ENCODE measurements at places on chromosomes 5 and 9.

DNA sequence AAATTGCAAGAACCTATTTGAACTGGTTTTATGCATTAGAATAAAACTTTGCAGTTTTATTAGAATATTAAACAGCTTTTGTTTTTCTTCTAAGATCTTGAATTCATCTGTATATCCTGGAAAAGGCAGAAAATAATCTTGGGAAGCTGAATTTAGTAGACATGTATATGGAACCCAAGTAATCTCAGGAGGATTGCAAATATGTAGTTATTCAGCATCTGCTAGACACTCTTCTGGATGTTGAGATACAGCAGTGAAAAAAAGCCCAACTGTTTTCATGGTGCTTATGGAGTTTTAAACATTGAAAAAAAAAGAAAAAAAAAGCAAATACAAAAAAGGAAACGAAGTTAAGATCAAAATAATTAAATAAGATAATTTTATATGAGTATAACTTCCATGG is 922.2 kb upstream of the SEMA6A start:
- no peak for DNase-seq

- no peak for DNase-seq
Observed at GRCh38 chr9:129785866-129786265, 17.1 kb upstream of the TOR1B start.

DNA sequence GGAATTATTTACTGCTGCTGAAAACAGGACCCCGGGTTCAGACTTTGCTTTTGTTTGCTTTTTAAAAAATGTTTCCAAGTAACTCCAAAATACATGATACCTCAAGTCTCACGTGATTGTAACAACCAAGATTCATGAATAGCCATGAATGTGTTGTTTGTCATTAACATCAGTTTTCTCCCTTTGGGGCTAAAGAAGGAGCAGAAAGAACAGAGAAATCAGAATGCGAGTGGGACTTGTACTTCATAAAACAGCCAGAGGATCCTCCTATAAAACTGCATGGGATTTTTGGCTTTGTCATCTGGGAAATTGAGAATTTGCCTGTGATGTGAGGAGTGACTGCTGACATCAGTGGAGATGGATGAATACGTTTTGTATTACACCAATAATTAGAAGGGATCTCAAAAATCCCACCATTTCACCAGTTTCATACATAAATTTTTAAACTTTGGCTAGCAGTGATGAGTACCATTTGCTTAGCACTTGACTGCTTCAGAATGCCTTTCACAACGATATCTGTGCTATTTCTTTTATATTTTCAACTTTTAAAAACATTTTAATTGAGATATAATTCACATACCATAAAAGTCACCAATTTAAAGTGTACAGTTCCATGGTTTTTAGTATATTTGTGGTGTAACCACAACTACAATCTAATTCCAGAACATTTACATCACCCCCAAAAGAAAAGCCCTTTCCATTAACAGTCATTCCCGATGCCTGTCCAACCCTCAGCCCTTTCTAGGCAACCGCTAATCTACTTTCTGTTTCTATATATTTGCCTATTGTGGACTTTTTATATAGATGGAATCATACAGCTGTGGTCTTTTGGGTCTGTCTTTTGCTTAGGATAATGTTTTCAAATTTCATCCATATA is 126.9 kb upstream of the ANKRD55 start:
- no peak for DNase-seq

DNA sequence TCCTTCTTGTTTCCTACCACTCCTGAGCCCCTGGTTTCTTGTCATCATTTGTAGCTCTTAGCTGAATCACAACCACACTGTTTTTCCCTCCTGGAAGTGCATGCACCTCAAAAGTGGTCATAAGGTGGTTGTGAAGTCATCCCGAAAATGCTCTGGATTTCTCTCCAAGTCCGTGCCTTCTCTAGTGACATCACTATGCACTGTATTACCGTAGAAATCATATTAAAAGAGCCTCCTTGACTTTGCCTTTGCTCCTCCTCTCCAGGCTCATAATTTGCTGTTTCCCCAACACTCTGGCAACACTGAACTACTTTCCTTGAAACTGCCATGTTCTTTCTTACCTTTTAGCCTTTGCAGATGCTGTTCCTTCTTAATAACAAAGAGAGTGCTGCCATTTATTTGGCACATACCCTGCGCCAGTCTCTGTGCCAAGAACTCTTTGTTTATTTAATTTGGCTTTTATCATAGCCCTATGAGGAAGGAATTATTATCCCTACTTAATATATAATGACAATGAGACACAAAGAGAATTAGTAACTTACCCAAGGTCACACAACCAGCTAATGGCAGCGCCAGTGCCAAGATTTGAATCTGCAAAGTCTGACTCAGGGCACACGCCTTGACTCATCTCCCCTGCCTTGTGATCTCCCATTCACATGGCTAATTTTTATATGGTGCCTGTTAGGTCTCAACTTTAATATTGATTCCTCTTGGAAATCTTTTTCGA is 115.4 kb downstream of the KIF4B start:
- DNase-seq, result no peak

DNA sequence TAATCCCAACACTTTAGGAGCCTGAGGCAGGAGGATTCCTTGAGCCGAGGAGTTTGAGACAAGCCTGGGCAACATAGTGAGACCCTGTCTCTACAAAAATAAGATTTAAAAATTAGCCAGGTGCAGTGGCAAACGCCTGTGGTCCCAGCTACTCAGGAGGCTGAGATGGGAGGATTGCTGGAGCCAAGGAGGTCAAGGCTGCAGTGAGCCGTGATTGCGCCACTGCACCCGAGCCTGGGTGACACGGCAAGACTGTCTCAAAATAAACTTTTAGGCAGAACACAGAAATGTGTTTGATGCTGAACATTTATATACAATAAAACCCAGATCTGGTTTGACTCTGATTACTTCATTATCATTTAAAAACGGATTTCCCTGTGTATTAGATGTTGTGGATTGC is 4.9 kb downstream of the ENTR1 start:
- DNase-seq, result no peak

- DNase-seq, result no peak
Observed at GRCh38 chr9:77149879-77150278, 27.5 kb upstream of the VPS13A start.

DNA sequence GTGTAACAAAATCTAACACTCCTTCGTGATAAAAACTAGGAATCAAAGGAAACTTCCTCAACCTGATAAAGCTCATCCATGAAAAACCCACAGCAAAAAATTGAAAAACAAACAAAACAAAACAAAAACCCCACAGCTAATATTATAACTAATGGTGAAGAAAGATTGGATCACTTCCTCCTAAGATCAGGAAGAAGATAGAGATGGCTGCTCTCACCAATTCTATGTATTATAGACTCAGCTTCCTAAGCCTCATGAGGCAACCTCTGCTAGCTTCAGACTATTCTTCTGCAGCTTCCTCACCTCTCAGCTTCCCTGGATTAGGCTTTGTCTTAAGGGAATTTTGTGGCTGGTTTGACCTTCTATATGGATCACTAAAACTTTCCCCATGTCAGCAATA is 40.1 kb downstream of the PHAX start:
- no peak for DNase-seq

- DNase-seq, result no peak
Observed at GRCh38 chr5:1156754-1157460, 44.5 kb upstream of the SLC6A19 start.

GRCh38 chr5:54902791-54903473 is 82.5 kb downstream of the ESM1 start:
- DNase-seq, result no peak

- no peak for DNase-seq
Observed at GRCh38 chr5:103617090-103617489, 54.5 kb upstream of the NUDT12 start.

DNA sequence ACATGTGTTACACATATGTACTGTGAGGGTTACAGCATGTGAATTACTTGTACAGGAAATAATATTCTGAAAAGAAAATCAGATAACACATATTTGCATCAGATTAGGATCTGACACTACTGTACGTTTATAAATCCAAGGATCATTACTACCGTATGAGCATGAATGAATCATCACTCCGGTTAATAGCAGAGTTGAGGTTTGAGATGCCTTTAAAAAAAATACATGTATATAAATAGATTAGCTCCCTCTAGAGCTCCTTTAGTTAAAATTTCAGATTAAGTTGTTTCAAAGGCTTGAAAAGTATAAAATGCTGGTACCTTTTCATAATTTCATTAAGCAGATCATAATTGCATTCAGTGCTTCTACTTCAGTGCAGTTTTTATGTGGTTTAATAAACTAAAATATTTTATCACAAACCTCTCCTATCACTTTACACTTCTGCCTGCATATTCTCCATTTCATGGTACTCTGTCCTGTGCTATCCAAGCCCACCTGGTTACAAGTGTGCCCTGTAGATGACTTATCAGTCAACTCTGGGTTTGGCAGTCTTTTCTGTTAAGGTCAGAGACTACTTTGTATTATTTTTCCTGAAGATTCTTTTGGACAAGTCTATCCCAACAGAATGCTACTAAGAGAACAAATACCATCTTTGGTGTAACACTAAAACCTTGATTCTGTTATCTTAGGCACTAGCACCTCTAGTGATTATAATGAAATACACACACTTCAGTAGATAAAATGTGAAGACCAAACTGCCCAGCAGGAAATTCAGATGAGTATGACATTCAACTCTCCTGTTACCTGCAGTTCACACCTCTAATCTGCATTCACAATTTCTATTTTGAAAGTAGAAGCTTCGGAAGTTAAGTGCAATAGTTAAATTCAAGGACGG is 48.0 kb upstream of the POU5F2 start:
- DNase-seq, result no peak

DNA sequence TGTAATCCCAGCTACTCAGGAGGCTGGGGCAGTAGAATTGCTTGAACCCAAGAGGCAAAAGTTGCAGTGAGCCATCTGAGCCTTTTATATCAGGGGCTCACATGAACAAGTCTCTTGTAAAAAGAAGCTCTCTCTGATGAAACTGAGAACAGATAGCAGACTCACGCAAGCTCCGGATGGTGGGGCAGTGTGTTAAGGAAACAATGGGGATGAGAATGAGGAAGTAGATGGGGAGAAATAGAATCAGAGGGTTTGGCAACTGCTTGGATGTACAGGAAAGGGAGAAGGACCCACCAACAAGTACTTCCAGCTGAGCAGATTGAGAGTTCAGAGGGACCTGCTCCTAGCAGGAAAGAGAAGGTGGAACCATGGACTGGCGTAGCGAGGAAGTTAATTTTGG is 18.6 kb downstream of the TMEM252 start:
- no peak for DNase-seq

- no peak for DNase-seq
Observed at GRCh38 chr5:151819830-151820229, 48.1 kb downstream of the G3BP1 start.

DNA sequence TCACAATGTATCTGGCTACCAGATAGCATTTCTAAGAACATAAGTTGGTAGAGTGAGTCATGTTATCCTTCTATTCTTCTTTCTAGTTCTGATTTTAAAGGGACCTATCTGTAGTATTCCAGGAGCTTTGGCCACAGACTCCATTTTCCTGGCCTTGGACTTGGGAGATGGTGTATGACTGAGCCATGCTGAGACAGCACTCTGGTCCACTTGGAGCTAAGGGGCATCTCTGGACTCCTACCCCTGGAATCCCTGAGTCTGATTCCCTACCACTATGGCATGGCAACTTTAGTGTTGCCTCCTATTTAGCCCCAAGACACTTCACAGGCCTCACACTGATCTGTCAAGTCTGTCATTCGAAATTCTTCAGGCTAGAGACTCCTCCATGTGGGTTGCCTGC is 58.8 kb downstream of the BAAT start:
- DNase-seq, result no peak

DNA sequence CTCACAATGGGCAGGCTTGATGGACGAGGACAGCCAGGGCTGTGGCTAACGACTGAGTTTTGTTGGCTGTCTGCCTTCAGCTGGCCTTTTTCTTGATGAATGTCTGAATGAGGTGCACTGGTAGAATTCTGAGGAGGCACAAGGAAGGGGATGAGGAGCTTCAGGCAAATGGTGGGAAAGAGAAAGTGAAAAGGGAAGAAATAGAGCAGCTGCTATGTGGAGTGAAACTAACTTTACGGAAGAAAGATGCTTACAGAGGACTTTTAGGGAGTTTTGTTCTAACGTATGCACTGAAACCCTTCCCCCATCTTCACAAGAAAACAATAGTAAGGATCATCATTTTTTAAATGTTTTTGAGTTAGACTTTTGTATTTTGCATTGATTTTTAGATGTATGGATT is 45.3 kb downstream of the OR2K2 start:
- DNase-seq, result no peak

DNA sequence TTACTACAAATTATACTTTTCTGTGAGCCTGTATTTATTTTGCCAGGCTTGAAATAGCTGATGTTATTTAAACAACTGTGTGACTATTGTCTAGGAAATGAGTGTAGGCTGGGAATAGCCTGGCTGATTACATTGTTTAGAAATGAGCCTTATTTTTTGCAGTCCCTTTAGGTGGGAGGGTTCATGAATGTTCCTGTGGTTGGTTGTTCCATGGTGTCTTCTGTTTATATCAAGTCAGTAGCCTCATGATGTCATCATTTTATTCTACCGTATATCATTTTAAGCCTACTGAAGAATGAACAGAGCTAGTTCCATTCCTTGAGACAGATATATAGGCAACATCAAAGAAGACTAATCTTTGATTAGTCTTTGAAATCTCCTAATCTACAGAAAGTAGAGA is 53.1 kb downstream of the MAP1B start:
- DNase-seq, result no peak

DNA sequence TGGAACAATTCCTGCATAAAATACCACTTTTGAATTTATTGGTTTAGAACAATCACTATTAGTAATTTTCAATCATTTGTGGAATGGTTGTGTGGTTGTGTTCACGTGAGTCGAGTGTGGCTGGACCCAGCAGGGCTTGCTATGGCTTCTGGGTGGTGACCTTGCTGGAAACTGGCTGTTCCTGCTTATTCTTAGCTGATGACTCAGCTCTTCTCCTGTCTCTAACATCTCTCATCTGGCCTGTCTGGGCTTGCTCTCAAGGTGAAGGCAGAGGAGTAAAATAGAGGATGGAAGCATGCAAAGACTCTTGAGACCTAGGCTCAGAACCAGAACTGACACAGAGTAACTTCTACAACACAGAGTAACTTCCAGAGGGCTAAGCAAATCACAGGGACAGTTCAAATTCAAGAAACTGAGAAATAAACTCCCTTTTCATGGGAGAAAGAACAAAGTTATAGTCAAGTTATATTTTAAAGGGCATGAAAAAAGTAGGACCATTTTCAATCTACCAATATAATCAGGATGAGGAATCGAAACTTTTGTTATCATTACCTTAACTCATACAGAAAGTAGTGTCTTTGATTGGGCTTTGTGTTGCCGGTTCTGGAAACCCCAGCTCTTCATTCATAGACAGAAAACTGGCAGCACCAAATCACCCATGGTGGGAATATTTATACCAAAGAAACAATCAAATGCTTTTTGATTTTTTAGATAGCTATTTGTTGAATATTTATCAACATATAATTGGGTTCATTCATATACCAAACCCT is 665.1 kb downstream of the CDH18 start:
- DNase-seq, result no peak

- no peak for DNase-seq
Observed at GRCh38 chr9:111058166-111058565, 19.9 kb upstream of the LPAR1 start.
